ENCODE measurements at places on chromosomes 11 and 22.
A peak's percentile ranks its signal among the peaks of the same experiment; 100 is the strongest.

- no peak for DNase-seq
These were observed 450 bp downstream of the CBX6 start for GRCh38 chr22:38871360-38872171.

- DNase-seq = no peak
These were observed 24.5 kb downstream of the ST14 start for GRCh38 chr11:130183878-130184610.

DNA sequence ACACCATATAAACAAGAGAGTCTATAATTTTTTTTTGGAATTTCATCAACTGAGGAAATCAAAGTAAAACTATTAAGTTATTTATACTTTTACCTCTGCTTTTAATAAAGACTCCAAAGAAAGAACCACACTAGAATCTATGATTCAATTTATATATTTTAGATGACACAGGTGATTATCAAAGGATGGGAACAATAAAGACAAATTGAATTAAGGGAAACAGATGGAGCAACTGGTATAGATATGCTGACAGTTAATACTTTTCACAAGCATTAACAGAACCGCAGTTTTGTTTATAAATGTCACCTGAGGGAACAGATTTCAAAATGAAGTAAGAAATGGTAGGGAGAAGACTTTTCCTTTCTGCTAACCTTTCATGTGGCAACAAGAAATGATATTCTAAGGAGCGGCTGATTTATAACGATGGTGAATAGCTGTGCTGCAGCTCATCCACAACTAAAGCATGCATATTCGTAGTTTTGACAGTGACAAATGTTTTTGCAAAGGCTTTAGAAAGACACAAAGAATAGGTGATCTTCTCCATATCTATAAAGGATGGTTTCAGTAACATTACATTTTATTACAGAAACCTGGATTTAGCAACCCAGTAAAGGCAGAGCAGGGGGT is 1502.9 kb upstream of the RAG2 start:
- no peak for DNase-seq

- DNase-seq = no peak
These were observed 71.5 kb upstream of the USP47 start for GRCh38 chr11:11770296-11770695.

- peak; percentile 79 for DNase-seq
These were observed 12.1 kb downstream of the PLAAT5 start for GRCh38 chr11:63478896-63479295.

DNA sequence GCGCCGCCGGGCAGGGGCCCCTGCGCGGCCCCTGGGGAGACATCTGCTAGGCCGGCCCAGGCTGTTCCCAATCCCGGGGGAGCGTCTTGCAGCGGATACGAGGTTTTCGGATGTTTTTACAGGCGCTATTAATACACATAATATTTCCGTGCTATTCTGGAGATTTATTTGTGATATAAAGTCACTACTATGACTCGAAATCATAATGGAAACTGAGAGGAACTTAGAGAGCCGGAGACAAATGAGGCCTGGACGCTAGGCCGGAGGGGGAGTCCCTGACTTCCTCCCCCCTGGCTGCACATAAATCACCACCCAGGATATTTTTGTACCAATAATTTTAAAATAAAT is 91.7 kb upstream of the ANO1 start:
- no peak for DNase-seq

- DNase-seq = no peak
These were observed 2.8 kb downstream of the NECTIN1 start for GRCh38 chr11:119726150-119726553.

- DNase-seq = no peak
These were observed 29.5 kb downstream of the MOV10L1 start for GRCh38 chr22:50119169-50119767.

- DNase-seq = peak; percentile 49
These were observed 62.1 kb downstream of the TRAF6 start for GRCh38 chr11:36447947-36448346.

DNA sequence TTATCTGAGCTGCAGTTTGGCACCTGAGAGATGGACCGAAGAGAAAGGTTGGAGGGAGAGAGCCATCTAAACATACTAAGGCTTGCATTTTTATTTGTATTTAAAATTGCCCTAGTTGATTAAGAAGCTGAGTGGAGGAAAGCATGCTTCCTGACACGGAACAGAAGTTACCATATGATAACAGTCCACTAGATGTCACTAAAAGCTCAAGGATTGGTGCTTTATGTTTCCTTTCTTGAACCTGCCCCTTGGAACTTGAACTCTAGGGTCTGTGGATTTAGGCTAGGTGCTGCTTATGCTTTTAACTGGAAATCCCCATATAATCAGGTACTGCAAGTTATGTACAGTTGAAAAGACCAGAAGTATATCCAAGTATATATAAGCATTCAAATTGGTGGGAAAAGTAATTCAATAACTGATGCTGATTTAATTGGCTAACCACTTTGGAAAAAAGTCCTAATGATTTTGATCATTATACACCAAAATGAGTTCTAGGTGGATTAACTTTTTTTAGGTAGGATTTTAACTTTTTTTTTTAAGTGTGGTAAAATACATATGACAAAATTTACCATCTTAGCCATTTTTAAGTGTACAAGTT is 9.5 kb downstream of the RBMXL2 start:
- DNase-seq = peak; percentile 60

DNA sequence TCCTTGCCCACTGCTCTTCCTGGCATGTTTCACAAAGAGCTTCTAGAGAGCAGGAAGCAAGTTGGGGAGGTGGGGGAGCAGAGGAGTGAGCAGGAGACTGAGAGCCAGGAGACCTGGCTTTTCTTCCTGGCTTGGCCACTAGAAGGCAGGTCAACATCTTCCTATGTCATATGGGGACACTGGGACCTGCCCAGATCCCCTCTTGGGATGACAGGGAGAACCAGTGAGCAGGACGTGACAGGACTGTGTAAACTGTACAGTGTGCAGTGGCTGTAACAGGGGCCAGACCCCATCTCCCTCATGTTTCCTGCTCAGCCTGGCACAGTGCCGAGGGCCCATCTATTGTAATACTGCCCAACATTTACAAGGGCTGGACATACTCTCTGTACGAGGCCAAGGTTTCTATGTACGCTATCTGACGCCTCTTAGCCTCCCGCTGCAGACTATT is 29.4 kb downstream of the GDPD5 start:
- no peak for DNase-seq

DNA sequence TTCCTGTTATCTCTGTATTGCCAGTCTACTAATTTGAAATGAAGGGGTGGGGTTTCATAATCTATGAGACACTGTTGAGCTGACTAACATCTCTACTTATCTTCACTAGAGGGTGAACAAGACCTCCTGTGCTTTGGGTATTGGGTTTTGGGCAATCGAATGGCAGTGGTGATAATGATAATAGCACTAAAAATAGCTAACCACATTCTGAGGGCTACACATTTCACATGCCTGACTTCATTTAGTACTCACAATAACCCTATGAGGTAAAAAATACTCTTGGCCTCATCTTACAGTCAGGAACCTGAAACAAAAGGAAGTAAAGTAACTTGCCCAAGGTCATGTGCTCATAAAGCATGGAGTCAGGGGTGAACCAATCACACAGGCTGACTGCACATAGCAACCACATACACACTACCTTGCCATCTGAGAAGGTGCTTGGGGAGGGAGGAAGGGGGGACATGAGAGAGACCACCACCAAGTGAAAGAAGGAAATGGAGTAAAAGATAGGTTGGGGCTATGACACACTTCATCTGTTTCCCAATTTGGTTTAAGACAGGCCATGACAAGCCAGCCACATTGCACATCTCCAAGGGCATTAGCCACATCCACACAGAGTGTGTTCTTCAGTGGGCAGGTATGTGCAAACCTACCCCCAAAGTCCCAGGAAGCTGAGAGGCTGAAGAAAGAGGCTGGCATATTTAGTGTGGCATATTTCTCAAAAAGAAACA is 387.6 kb upstream of the DDI1 start:
- DNase-seq = no peak

GRCh38 chr11:104764710-104765045 is 133.6 kb downstream of the CASP12 start:
- no peak for DNase-seq

DNA sequence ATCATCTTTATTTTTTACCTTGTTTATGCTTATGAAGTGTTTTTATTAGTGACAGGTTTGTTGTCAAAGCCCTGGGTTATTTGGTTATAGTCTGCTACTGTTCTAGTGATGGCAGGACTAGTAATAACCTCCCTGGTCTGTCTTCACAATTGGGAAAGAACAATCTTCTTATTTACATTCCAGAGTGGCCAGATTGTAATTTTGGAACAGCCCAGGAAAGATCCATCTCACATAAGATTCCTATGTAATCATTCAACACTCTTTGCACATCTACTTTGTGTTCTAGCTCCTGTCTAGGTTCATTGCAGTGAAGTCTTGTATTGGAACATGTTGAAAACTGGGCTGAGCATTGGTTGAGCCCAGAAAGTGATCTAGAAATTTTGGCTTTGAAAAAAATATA is 63.8 kb downstream of the CYB5R2 start:
- DNase-seq = no peak

- no peak for DNase-seq
These were observed 23.9 kb upstream of the CYP2D6 start for GRCh38 chr22:42154293-42155052.

All from NCI-H1105 treated with DMSO at 0.1 percent for 48 hours (cell line).